ENCODE measurements at places on chromosomes 12 and 14.

GRCh38 chr14:94027566-94028449 is 1.7 kb downstream of the OTUB2 start:
- DNase-seq: no peak

DNA sequence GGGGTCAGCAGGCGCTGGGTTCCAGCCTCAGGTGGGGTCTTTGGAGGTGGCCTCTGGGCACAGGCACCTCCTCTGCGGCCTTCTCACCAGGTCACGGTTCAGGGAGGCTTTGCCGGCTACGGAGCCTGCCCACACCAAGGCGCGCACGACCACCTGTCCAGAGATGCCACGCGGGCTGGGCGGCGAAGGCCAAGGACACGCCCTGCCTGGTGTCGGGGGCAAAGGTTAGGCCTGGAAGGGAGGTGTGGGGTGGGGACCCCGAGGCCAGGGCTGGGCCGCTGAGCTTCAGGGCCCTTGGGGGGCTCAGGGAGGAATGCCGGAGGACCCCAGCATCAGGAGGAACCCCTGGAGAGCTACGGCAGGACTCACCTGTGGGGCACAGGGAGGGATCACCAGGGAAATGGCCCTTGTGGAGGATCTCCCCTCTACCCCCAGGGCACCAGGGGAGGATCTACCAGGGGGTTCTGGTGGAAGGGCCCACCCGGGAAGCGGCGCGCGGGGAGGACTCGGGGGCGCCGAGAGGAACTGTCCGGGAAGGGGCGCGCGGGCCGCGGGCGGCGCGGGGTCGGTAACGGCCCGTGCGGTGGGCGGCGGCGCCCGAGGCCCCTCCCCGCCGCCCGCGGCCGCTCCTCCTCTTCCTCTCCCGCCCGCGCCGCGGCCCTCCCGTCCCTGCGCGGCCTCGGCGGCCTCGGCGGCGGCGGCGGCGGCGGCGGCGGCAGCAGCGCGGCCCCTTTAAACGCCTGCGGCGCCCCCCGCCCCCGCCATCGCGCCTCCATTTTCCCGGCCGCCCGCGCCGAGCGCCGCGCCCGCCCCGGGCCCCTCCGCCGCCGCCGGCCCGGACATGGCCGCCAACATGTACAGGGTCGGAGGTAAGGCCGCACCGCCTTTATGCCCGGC is at the start of gene MTA1:
TSS of gene MTA1 (plus strand) at position 633 of the 897 bp plus-strand sequence. CDS start at position 842, 209 bp downstream.
- no peak for DNase-seq

- DNase-seq: no peak
These were observed 24.1 kb downstream of the DMAC2L start for GRCh38 chr14:50335989-50336824.

DNA sequence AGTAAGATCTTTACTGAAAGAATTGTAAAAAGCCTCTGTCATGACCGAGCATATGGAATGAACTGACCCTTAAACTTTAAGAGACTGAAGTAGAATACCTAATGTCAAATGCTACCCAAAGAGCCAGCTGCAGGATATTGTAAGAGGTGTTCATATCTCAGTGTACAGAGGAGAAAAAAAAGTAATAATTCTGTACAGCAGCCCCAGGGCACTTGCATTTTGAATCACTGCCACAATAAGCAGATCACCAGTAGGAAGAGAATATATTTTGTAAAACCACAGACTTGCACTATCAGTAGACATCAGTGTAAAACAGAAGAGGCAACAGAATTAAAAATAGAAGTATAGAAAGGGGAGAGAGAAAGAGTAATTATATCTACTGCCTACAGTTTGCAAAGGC is 162.6 kb downstream of the PPFIA2 start:
- DNase-seq: no peak

DNA sequence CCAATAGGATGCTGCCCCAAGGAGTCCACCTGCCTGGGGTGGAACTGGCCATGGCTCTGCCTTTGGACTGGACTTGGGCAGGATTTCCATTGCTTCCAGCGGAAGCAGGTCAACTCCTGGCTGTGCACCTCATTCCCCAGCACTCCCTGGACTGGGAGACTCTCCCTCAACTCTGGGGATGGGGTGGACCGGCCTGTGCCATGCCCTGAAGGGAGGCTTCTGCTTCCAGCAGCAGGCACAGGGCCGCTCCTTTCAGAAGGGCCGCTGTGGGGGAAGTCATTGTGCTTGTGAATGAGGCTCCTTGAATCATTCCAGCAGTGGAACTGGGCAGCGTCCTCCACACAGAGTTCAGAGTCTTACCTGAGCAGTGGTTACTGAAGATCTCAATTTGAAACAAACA is 23.0 kb downstream of the TCHP start:
- no peak for DNase-seq

GRCh38 chr12:65084579-65084978 is 36.5 kb downstream of the WIF1 start:
- no peak for DNase-seq

GRCh38 chr12:2422591-2422990 is 369.8 kb downstream of the CACNA1C start:
- DNase-seq: no peak

- peak; percentile 24 for DNase-seq
These were observed 534.2 kb downstream of the LRFN5 start for GRCh38 chr14:42140831-42141279.

DNA sequence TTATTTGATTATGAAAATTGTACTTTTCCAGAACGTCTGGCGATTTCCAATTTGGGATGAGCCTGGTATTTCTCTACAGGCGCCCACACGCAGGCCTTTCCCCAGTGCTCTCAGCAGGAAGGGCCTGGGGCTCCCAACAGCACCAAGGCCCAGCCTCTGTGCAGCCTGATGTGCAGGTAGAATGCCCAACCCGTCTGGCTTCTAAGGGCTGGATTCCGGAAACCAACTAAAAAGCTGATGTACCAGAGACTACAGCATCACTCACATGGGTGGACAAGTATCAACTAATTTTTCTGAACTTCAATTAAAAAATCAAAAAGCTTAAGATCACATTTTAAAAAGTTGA is 25.8 kb downstream of the CDC42BPB start:
- no peak for DNase-seq

DNA sequence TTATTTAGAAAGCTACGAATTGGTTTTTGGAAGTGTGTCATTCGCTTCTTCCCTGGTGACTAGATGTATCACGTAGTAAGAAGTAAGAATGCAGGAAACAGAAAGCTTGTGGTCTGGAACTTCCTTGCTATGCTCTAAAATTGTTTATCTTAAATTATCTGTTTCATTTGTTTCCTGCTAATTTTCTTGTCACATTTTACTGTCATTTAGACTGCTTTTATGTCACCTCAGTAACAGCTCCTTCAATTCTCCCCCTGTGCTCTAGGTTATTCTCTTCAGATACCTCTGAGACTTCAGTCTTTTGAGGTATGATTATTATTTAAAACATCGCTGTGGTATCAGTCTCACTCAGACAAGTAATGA is 699 bp upstream of the CD69 start:
- DNase-seq: no peak

GRCh38 chr12:11658791-11659190 is 9.3 kb downstream of the ETV6 start:
- peak; percentile 85 for DNase-seq

- DNase-seq: no peak
These were observed 20.1 kb upstream of the PLEK2 start for GRCh38 chr14:67432050-67432564.

GRCh38 chr14:78592616-78593219 is 422.5 kb downstream of the NRXN3 start:
- no peak for DNase-seq

GRCh38 chr12:46304070-46304469 is 35.2 kb upstream of the SLC38A1 start:
- DNase-seq: no peak

DNA sequence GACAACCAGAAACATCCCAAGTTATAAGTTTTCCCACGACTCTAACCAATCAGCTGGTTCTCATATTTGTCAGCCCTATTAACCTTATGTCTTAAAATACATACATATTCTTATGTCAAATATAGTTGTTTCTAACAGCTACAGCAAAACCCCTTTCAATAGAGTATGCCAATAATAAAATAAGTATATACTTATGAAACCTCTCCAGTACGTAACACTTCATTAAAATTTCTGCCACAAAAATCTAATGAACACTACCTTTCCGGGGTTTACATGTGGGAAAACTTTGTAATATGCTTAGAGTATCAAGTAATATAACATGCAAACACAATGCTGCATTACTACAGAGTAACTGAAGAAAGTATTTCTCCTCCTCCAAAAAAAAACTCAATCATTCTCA is 1.8 kb downstream of the LRP6 start:
- no peak for DNase-seq

- DNase-seq: no peak
These were observed 174.7 kb downstream of the SLC2A13 start for GRCh38 chr12:39931231-39931630.

DNA sequence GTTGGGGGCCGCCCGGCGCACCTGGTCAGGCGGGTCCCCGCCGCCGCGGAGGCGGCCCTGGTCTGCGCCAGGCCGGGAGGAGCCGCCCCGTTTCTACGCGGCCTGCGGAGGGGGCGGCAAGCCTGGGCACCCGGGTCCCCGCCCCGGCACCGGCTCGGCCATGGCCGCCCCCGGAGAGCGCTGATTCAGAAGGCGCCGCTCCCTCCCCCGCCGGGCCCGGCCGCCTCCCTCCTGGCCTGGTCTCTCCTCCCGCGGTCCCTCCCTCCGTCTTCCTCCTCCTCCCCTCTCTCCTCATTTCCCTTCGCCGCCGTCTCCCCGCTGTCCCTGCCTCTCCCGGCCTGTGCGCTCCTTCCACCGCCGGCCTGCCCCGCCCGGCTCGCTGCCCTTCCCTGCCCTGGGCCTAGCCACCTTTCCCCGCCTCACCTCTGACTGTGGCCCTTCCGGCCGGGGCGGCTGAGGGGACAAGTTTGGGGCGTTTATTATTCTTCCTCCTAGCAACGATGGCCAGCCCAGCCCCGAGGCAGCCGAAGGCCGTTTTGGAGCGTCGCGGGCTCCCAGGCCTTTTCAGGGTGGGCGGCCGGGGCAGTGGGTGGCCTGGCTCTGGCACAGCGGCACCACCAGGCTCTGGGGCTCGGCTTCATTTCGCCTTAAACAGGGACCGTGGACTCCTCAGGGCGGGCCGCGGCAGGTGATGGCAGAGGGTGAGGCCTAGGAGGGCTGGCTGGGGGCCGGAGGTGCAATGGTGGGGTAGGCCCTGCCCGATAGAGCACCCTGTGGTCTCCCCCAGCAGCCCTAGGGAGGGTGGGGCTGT is 768 bp downstream of the CEP170B start:
- DNase-seq: peak; percentile 64

DNA sequence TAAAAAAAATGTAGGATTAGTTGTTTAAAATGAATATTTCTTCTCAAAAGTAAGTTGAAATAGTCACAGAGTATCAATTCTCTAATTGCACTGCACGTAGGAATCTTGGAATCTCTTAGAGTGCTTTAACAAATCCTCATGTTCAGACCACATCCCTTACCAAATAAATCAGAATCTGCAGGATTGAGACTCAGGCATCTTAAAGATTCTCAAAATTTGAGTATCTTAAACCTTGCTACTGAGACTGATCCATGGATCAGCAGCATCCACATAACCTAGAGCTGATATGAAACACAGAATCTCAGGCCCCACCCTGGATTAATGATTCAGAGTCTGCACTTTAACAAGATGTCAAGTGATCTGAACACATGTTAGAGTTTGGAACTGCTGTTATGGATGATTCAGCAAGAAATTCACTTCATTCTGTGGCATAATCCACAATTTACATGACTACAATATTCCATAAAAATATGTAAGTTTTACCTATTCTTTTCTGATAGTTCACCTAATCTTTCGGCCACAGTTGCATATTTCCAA is 58.7 kb downstream of the ADAMTS20 start:
- no peak for DNase-seq

DNA sequence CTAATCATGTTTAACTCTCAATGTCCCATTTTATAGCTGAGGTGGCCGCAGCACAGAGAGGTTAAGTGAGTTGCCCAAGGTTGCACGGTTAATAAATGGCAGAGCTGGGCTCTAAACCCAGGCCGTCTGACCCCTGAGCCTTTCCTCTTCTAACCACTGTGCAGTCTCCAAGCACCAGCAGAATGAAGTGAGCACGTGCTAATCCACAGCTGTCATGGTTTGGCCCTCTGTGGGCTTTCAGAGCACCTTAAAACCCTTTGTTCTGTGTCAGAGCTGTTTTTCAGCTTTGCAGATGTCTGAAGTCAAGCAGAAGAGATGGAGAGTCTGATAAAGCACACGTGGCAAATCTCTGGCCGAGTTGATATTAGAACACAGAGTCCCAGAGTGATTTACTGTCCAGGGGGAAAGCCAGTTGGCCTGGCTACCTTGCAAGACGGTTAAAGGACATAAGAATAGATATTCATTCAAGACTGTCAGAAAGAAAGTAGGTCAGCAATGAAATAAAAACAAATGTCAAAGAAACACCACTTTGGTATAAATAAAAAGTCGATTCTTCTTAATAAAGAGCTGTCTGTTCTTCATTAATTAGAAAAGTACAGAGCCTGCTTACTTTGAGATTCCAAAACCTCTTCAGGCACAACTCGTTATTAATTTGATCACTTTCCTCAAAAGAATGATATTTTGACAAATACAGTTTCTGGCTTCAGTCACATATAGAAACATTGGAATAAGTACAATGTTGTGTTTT is 107.3 kb downstream of the CRADD start:
- DNase-seq: peak; percentile 75

All from HFFc6 (cell line).